Endodermal cell (in vitro differentiated cells): ENCODE measurements at places on chromosomes 7 and 10.

- DNase-seq = no peak
Measured at GRCh38 chr10:132169766-132170560, 16.8 kb upstream of the DPYSL4 start.

DNA sequence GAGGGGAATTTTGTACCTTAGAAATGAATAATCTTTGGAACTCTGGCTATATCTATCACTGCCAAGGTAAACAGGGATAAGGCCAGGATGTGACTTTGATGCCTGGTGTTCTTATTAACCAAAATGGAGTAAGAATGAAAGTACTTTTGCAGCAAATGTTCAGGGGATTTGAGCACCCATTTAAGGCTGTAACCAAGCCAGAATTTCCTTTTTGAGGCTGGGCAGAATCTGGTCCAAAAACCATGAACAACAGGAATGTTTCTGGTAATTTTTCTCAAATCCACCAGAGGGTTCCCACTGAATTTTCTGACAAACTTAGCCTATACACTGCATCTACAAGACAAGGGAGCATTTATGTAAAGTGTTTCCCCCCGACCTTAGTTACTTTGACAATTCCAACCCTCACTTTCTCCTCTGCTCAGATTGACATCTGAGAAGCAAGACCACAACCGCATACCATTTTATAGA lies 120.6 kb downstream of the BAMBI start:
- no peak for DNase-seq

GRCh38 chr7:45080265-45080957 lies 8.4 kb downstream of the NACAD start:
- DNase-seq = peak; percentile 27

DNA sequence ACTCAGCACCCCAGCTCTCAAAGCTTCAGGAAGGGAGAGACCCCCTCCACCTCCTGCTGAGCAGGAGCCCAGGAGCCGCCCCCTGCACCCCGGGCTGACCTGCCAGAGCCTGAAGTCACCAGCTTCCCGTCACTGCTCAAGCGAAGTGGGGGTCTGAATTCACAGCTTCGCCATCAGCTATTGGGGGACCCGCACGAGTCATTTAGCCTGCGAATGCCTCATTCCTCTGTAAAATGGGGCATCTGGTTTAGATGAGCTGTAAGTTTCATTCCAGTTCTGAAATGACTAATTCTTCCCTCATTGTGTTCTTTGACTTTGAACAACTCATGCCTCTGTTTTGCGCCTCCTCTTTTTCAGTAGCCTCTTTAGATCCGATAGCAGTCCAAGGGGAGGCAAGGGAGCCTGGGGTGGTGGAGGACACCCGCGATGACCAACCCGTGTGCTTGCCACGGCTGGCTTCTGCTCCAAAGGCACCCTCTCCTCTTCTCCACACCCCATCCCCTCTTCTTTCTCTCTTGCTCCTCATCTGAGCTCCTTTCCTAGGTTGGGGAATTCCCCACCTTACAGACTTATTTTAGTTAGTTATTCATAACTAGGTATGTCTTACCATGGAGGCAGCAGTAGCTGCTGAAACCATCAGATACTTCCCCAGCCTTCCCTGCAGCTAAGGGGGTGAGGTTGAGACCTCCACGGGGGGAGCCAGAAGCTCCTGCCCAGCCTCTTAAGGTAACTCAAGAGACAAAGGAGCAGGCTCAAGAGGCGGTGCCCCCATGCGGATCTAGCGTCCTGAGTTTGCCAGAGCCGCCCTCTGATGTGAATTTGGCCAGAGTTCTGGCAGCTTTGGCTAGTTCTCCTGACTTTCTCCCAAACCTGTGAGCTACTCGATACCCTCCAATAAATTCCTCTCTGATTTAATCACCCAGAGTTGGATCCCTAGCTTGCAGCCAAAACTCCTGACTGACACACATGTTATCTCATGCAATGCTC lies 47.7 kb downstream of the RBM17 start:
- DNase-seq = no peak

- DNase-seq = peak; percentile 64
Measured at GRCh38 chr10:5591336-5591824, 66.6 kb downstream of the CALML3 start.

- peak; percentile 76 for DNase-seq
Measured at GRCh38 chr10:121734589-121735045, 136.4 kb upstream of the FGFR2 start.

DNA sequence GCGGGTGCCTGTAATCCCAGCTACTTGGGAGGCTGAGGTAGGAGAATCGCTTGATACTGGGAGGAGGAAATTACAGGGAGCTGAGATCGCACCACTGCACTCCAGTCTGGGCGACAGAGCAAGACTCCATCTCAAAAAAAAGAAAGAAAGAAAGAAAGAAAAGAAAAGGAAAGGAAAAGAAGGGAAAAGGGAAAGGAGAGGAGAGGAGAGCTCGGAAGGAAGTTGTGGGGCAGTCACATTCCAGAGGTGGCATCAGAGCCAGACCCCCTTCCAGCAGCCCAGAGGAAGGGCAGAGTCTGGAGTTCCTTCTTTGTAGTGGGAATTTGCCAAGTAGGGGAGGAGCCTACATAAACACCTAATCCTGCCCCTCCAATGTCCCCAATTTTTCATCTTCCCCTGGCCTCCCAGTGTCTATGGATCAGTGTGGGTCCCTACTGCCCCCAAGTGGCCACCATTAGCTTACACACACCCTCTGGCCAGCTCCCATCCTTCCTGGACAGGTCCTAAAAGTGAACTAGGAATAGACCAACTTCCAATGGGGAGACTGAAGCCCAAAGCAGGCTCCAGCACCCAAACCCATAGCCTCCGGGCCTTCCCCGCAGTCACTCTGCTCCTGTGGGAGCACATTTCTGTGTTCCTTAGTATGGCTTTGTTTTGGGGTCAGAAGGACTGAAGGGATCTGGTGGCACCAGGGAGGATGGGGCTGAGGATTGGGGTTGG lies 39.6 kb upstream of the HSPB1 start:
- peak; percentile 92 for DNase-seq

GRCh38 chr10:126405239-126405775 lies 17.0 kb upstream of the ADAM12 start:
- DNase-seq = no peak

- peak; percentile 48 for DNase-seq
Measured at GRCh38 chr7:102079140-102080018, 207.3 kb upstream of the SH2B2 start.

DNA sequence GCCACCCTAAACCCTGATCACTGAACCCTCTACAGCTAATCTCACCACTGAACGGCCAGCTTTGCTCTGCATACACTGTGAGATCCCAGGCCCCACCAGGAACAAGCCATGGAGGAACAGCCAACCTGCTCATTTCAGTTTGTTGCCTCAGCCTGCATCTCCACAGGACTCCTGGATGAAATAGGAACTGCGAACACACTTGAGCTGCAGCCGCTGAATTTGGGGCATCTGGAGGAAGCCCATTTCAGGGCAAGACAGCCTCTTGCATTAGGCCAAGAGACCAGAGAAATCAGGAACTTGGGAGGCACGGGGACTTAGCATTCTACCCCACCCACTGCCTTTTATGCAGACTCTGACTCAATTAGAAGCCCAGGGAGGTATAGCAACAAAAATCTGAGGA lies 14.5 kb upstream of the EGR2 start:
- no peak for DNase-seq

DNA sequence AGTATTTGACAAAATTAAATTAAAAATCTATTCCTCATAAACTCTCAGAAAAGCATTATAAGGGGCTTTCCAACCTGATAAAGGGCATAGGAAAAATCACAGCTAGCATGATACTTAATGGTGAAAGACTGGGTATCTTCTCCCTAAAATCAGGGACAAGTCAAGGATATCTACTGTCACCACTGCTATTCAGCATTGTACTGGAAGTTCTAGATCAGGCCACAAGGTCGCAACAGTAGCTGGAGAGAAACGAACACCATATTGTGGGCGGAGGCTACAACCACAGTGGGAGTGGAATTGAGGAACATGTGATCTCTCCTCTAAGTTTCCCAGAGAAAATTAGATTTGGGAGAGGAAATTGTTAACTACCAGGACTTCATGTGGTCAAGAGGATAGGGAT lies 70.0 kb upstream of the NAMPT start:
- no peak for DNase-seq

DNA sequence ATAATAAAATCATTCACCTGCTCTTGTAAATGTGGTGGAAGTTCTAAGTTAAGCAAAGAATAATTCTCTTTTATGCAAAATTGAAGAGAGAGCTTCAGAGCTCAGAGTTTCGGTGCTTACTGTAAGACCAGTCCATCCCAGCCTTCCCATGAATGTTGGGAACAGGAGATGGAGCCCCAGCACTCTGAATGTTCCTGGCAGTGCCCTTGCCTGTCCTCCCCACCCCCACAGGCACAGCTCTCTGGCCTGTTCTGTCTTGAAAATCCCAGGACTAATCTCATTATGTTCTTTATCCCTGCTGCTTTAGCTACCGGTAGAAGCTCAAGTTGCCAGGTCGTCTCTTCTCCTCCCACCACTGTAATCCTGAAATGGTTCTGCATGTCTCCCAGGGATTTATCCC lies 29.1 kb upstream of the LHFPL3 start:
- DNase-seq = peak; percentile 54

GRCh38 chr10:8990280-8990987 lies 935.9 kb downstream of the GATA3 start:
- DNase-seq = no peak

GRCh38 chr10:110824660-110825059 lies 47.1 kb upstream of the PDCD4 start:
- DNase-seq = no peak

- no peak for DNase-seq
Measured at GRCh38 chr10:80413271-80413996, 5.1 kb downstream of the PRXL2A start.

DNA sequence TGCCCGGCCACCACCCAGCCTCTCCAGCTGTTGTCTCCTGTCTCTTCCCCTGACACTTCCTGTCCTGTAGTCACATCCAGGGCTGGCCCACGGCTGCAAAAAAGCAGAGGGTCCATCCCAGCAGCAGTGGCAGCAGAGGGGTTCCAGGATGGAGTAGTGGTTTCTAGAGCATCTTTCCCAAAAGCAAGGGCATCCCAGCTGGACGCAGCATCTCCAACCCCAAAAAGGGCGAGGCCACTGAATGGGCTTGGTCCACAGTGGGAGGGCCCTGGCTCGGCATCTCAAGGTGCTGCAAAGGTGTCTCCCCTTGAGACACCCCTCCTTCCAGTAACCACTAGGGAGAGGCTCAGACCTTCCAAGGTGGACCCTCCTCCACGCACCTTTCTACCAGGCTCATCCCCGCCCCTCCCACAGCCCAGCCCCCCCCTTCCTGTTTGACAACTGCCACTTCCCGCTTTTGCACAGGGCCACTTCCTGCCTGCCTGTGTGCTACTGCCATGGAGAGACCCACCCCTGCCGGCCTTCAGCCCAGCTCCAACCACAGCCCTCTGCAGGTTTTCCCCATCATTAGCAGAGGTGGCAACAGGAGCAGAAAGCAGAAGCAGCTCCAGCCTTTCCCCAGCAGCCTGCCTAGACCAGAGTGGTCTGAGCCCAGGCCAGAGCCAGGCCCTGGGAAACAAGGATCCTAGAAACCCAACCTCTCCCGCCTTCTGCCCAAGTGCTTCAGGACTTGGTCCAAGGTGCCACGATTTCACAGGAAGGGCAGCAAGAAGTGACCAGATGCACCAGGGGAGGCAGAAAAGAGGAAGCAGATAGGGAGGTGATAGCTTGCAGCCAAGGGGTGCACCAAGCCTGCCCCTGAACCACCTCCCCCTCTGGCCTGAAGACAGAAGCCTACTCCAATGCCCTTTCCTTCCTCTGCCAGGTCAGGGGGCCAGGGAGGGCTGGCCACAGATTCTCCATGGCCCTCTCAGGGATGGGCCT lies 8.6 kb downstream of the CAMK2G start:
- no peak for DNase-seq

DNA sequence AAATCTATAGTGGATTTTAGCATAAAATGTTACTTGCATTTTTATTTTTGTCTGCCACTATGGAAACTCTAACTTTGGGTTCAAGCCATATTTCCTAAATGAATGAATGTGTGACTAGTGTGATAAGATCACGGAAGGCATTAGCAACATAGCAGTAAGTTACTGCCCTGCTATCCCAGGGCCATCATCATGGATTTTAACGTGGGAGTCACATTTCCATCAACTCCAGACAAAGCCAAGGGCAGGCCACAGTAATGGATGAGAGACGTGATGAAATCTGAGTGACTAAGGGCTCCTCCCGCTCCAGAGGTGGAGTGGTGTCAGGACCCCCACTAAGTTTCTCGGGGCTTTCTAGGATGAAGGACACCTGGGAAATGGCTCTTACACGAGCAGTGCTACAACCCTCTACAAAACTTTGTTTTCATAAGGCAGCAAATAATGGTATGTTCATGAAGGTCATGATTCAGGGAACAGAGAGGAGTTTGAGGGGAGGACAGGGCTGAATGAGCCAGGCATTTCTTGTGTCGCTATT lies 34.3 kb downstream of the C10orf120 start:
- DNase-seq = no peak

DNA sequence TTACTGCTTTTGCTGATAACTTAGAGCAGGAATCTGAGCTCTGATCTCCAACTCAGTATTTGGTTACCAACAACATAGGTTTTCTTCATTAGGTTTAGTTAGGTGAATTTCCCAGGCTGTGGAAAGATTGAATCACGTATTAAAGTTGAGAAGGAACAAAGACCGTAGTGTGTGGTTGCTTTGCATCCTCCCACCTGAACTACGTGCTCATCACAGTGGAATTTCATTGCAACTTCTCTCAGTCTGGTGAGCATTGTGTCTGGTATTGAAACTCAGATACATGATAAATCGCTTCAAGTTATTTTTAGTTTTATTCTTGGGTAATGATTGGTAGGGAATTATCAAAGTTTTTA lies 139.4 kb upstream of the AKR1E2 start:
- DNase-seq = no peak

- no peak for DNase-seq
Measured at GRCh38 chr7:108156897-108157605, 26.9 kb upstream of the LAMB4 start.

GRCh38 chr10:109019001-109019424 lies 904.3 kb downstream of the XPNPEP1 start:
- no peak for DNase-seq

- DNase-seq = no peak
Measured at GRCh38 chr10:3867454-3868270, 82.7 kb upstream of the KLF6 start.

GRCh38 chr10:75803816-75804552 lies 372.6 kb downstream of the LRMDA start:
- no peak for DNase-seq

- DNase-seq = no peak
Measured at GRCh38 chr10:119370111-119370741, 162.9 kb downstream of the GRK5 start.

GRCh38 chr10:21944727-21945386 lies 58.7 kb downstream of the DNAJC1 start:
- no peak for DNase-seq

DNA sequence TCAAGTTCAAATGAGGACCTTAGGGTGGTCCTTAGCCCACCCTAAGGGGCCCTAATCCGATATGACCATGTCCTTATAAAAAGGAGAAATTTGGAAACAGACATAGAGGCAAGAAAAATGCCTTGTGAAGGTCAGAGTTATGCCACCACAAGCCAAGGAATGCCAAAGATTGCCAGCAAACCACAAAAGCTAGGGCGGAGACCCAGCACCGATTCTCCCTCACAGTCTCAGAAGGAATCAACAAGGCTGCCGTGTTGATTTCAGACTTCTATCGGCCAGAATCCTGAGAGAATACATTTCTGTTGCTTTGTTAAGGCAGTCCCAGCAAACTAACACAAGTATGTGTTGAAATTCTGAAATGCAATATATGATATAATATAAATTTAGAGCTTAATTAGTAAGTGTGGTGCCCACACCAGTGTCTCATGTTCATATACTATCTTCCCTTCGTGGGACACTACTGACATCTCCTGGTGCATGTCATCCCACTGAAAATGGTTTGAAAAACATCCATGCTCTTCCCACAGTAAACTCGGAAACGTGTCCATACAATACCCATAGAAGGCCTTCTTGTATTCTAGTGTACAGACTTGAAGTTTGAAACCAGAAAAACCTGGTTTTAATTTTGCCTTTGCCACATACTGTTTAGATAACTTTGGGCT lies 349.0 kb downstream of the TNS3 start:
- DNase-seq = no peak
